ENCODE measurements at places on chromosomes 3 and 15.

- DNase-seq: no peak
Measured at GRCh38 chr3:195227871-195228270, 43.1 kb downstream of the XXYLT1 start.

- DNase-seq: no peak
Measured at GRCh38 chr3:71087143-71088018, 496.1 kb downstream of the FOXP1 start.

DNA sequence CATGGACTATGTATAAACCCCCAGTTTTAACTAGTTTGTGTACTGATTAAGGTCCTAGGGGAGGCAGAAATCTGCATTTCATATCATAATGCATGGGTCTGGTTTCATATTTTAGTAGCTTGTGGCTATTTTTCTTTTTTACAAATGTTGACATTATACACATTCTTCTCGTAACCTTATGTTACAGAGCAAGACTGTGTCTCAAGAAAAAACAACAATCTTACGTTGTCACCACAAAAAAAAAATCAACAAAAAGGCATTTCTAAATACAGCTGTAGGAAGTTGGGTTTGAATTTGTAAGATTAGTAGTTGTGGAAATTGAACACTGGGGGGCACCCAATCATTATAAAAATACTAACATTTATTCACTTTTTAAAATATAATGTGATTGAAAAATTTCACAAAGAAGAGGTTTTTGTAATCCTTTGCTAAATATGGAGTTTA is 17.9 kb downstream of the SERP1 start:
- peak; percentile 11 for DNase-seq

DNA sequence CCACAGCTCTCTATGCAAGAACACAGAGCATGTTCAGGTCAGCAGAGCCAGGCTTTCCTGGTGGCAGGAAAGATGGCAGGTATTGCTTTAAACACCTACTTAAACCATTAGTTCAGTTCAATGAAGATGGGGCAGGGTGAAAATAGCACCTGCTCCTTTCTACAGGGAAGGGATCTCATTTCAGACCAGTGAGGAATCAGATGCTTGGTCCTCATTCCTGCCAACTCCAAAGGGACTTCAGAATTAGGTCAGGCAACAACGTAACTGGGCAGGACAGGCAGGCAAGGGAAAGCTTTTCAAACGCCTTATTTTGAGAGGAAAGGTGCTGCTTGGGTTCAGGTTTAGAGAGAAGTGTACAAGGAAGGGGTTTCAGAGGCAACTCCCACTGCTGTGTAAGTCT is 12.6 kb upstream of the RPS17 start:
- DNase-seq: no peak

GRCh38 chr3:42652611-42653302 is 740 bp upstream of the ZBTB47 start:
- DNase-seq: no peak

DNA sequence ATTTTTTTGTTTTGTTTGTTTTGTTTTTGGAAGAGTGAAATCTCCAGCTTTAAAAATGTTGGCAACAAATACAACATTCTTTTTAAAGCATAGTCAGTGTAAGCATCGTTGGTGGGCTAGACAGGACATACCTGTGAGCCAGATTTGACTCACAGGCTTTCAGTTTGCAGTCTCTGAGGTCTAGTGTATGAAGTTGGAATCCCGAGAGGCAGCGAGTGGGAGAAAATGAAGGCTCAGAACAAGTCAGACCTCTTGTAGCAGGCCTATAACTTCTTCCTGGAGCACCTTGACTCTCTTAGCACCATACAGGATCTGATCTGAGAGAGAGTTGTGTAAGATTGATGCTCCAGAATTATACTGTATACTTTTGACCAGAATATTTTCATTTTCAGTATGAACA is 60.2 kb downstream of the CNTN4 start:
- DNase-seq: no peak

GRCh38 chr3:100245136-100245535 is 15.7 kb upstream of the TBC1D23 start:
- DNase-seq: no peak

DNA sequence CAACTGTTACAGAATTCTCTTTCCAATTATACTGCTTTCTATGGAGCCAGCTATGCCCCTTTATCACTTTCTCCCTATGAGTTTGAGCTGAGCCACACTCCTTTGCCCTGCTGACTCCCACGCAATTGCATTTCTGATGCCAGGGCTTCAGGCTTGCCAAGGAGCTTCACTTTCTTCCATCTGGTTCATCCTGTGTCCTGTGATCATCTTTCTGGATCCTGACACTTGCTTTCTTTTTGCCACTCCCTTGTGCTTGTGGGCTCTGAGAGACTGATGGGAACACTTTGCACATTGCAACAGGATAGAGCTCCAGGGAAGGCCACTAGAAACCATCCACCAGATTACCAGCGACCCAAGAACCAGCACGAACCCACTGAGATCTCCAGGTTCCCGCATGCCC is 77.0 kb upstream of the SEC13 start:
- DNase-seq: no peak

GRCh38 chr3:48232734-48233133 is 8.2 kb upstream of the ZNF589 start:
- peak; percentile 16 for DNase-seq

- DNase-seq: no peak
Measured at GRCh38 chr15:88018869-88019641, 237.5 kb downstream of the NTRK3 start.

DNA sequence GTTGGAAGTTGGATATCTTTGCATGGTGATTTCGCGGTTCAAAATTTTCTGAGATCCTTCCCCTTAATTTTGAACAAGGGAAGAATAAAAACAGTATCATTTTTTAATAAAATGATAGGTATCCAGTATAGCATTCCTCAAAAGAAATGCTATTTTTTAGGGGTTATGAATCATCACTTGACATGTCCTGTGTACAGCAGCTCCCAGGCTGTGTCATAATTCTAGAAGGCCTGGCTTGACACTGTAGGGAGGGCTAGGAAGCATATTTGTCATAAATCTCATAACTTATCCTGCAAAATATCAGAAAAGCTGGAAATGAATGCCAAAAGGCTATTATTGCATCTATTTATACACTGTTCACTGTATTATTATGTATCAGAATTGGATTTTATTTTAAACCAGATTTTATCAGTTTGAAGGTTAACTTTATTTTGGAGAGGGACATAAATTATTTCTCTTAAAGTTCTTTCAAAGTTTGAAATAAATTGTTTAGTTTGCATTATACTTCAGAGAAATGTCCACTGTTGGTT is 539.1 kb upstream of the ROBO2 start:
- no peak for DNase-seq

DNA sequence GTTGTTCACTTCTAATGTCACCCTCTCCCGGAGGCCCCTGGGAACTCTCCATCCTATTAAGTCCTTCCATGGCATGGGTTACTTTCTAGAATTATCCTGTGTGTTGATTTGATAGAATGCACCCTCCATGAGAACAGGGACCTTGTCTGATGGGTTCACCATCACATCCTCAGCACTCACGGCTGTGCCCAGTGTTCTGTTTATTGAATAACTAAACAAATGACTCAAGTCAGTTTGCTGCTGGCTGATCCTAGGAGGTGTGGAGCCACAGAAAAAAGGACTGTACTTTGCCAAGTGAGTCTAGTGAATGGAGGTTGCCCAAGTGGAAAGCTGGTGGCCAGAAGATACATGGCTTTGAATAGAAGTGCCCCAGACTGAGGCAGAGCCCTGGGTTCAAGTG is 48.5 kb upstream of the RAB6B start:
- no peak for DNase-seq

DNA sequence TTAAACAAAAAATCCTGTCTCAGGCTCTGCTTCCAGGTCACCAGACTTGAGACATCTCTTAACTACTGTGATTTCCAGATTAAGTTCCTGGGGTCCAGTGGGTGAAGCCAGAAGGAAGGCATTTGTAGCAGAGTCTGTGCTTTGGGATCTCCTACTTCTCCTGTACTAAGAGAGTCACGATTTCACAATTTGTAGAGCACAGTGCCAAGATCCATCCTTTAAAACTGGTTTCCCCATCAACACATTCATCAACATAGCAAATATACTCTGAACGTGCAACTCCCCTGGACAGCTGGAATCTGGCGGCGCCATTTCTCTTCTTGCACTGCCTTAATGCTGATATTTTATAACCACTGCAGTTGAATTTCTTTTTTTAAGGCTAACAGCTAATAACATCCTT is 33.2 kb downstream of the CDCP1 start:
- no peak for DNase-seq

- peak; percentile 84 for DNase-seq
Measured at GRCh38 chr15:40063563-40064011, 24.6 kb upstream of the SRP14 start.

DNA sequence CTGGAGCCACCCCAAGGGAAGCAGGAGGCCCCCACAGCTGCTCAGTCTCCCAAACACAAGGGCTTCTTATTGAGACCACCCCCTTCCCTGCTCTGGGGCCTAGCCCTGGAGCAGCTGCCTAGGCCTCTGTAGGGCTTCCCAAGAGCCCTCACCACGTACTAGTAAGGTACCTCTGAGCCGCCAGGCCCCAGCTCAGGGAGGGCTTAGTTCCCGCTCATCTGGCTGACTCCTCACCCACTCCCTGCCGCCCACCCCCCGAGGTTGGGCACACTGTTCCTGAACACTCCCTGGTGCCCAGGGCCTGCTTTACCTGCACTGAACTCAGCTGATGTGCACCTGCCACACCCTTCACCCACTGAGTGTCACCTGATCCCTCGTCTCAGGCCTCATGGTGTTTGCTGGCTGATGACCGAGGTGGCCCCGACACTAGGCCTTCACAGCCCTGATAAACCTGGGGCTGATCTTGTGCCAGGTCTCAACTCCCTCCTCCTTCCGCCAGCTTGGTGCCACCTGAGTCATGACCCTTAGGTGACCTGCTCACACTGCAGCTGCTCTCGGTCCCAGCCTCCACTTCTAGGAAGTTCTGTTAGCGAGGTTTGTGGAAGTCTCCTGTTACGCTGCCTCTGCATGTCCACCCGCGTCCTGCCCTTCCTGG is 18.0 kb upstream of the SPTBN5 start:
- DNase-seq: no peak

GRCh38 chr3:131224886-131225550 is 156.6 kb upstream of the NUDT16 start:
- DNase-seq: no peak

DNA sequence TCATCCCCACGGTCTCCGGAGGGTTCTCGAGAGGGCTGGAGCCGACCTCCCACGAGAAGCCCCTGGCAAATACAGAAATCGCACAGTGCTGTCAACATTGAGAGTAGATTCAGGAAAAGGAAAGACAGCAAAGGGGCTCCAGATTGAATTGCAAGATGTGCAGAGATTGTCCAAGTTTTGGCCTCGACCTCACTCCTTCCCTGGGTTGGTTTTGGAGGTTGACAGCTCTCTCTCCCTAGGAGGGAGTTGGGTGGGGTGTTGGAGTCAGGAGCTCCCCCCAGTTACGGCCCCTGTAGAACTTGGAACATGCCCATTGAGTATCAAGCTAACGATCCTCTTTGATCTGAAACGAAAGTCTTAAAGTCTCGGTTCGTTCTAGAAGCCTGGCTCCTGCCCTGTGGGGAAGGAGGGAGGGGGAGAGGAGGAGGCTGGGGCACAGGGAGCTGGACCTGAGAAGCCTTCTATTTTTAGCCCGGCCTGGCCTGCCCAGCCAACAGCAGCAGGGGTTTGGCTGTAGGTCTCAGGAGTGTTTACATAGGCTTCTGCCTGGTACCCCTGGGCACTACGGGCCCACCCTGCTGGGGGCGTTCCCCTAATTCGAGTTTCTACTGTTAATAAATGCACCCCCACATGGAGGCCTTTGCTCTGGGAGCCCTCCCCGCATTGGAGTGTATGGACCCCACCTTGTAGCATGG is 672 bp upstream of the KY start:
- no peak for DNase-seq

DNA sequence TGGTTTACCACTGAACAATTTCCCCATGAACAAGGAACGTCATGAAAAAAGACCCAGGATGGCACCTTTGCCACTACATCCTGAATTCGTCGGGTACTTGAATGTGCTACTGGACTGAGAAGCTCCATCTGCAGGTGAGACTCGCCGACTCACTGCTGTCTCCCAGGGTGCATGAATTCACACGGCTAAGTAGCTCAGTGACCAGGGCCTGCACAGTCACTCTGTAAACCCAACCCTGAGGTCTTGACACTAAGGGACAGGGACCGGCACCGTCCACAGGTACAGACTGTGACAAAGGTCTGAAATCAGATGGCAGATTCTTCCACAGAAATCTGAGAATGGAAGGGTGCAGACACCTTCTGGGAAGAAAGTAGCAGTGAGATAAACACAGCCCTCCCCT is 187.4 kb downstream of the ADAMTS17 start:
- DNase-seq: no peak

- no peak for DNase-seq
Measured at GRCh38 chr3:185928496-185928895, 9.3 kb downstream of the TRA2B start.

DNA sequence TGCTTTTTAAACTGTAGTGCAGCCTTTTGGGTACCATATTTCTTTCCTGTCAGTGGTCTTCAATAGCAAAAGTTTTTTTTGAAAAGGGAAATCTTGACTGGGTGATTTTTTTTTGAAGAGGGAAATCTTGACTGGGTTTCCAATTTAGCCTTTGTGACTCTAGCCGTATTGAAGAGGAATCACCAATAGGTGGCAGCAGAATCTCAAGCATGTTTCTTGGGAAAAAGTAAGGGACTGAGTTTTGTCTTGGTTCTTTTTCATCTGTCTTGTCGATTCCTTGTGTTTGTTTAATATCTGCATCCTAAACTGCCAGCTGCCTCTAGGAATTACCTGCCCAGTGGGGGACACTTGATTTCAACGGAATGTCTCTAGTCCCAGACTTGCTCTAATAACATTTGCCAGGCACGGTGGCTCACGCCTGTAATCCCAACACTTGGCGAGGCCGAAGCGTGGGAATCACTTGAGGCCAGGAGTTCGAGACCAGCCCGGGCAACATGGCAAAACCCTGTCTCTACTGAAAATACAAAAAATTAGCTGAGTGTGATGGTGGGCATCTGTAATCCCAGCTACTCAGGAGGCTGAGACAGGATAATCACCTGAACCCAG is 89.2 kb downstream of the RBPMS2 start:
- DNase-seq: no peak

GRCh38 chr3:69738315-69738714 is 949 bp upstream of the MITF start:
- no peak for DNase-seq

DNA sequence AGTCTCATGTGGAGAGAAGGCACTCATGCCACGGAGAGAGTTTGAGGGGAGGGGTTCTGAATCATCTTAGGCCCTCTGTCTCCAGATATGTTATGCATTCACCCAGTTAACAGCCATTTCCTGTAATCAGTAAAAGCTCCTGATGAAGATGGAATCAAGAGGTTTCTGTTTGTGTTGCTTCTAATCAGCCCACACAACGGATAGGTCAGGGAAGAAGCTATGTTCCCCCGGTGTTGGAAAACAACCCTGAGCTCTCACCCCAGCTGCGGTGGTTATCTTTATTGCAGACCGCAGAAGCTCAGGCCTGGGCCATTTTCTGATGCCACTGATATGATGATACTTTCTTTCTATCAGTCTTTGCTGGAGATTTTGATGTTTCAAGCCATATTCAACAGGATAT is 338.5 kb upstream of the ONECUT1 start:
- DNase-seq: no peak

Measured in NCI-H446 treated with DMSO at 0.1 percent for 48 hours (cell line).